ENCODE measurements at places on chromosomes 12 and 14. TPM values are rescaled to one million over a fixed set of nuclear protein-coding genes. Genes with fewer than 3 reads are reported as not detected.

DNA sequence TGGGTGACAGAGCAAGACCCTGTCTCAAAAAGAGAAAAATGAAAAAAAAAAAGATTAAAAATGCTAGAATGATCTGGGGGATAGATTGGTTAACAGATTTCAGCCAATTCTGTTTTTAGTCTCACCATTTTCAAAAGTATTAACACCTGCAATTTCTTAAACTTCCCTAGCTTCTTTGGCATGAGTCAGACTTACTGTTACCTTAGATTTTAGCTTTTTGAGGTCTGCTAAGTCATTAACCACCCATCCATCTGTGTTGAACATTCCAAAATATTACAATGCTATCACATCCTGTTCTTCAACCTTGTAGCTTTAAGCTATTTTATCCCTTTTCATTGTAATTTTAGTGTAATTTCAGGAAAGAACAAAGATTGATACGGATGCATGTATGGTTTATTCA, 59.3 kb downstream of the PPP1R13B start:
- DNase-seq: no peak

DNA sequence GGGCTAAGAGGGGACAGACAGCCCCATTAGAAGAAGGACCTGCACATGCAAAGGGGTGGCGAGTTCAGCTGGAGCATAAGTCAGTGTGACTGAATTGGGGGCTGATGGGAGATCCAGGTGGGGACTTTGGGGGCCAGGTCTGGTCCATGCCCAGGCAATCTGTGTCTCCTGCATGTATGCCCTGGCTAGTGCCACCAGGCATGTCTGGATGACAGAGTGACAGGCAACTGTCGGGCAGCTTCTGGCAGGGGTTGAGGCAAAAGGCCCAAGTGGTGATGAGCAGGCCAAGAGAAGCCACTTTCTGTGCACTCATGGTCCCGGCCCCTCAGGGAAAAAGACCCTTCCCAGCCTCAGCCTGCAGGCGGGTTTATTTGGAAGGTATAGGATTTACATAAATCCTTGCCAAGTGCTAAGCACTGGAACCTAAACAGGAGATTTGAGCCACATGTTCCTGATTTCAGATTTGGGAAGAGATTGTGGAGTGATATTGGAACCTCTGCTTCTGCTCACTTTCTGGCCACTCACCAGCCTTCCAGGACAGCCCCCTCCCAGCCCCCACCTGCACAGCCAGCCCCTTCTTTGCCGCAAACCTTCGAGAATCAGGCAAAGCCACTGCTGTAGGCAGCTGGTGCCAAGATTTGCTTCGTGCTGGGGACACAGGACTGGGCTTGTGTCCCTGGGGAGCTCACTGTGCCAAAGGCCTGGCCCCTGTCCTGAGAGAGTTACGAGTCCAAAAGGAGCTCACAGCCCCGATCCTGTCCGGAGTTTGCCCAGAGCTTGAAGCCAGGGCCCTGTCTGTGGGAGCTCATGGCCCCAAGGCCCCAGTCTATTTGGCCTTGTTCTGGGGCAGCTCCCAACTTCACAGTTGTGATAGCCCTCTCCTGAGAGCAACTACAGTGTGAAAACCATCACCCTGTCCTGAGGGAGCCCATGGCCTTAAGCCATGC, 232.5 kb upstream of the RTL1 start:
- DNase-seq: no peak

GRCh38 chr14:59055439-59056045, 132.9 kb upstream of the DAAM1 start:
- peak; percentile 28 for DNase-seq

- DNase-seq: no peak
Observed at GRCh38 chr14:72549854-72550253, 344.0 kb downstream of the DPF3 start.

GRCh38 chr12:106220536-106220935, 27.3 kb downstream of the CKAP4 start:
- no peak for DNase-seq

- DNase-seq: no peak
Observed at GRCh38 chr14:34615507-34615906, 14.4 kb downstream of the SNX6 start.

- no peak for DNase-seq
Observed at GRCh38 chr14:92696366-92696765, 52.1 kb downstream of the LGMN start.

DNA sequence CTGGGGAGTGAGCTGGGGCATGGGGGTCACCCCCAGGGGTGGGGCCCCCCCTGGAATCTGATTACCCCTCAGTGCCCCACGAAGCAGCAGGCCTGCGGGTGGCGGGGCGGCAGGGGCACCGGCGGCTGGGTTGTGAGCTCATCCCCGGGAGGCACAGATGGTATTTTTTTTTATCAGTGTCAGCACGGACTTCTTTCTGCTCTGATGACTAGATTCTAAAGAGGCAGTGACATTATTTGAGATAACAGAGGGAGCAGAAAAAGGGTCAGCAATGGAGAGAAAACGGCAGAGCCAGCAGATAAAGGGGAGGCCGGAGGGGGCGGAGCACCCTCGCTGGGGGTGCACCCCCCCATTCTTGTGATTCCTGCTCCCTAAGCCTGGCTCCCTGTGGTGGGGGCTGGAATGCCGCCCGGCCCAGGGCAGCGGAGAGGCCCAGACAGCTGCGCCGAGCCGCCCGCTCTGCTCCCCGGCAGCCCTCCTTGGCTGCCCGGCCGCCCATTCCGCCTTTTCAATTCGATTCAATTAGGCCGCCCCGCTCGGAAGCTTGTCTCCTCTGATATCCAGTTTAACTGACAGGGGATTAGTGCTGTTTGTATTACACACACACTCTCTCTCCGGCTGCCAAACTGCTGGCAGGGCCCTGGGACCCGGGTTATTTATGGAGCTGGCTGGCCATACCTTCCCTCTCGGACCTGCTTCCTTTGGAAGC, 32.9 kb downstream of the MVK start:
- DNase-seq: peak; percentile 48

DNA sequence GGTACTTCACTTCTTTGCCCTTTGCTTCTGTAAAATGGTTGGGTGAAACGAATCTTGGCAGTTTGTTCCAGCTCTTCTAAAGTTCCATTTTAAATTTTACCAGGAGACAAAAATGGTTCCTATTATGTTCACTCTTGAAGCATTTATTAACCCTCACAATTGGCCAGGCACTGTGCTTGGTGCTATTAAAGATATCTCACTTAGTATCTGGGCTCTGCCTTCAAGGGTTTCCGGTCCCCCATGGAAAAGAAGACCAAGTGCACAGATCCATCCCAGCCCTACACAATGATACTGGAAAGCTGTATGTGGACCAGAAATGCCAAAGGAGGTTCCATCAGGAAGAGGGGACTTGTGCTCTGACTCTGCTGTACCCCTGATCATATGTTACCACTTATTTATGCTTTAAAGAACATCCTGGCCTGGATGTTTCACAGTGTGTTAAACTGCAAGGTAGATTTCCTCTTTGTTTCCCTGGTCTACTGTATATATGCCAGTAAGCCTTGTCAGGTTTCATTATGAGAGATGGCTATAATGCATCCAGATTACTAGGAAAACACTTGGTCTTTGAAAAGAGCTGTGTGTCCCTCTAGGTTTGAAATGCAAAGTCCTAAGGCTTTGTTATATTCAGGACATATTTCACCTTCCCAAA, 154.8 kb downstream of the PRKCH start:
- DNase-seq: no peak

- no peak for DNase-seq
Observed at GRCh38 chr14:53638966-53639365, 317.7 kb downstream of the BMP4 start.

DNA sequence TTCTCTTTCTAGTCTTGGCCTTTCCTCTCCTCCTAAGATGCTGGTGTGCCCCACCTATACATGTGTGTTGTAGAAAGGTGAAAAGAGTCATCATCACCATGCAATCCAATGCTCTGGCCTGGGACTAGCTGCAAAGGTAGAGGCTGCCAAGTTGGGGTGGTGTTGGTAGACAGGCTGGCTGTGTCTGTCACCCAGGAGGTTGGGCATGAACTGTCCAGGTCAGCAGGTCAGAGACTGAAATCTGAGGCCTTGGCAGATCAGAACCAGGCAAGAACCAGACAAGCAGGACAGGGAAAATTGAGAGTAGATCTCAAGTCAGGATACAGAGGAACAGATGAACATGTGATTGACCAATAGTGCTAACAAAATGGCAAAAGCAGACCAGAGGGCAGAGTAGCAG, 26.2 kb downstream of the L2HGDH start:
- DNase-seq: no peak

DNA sequence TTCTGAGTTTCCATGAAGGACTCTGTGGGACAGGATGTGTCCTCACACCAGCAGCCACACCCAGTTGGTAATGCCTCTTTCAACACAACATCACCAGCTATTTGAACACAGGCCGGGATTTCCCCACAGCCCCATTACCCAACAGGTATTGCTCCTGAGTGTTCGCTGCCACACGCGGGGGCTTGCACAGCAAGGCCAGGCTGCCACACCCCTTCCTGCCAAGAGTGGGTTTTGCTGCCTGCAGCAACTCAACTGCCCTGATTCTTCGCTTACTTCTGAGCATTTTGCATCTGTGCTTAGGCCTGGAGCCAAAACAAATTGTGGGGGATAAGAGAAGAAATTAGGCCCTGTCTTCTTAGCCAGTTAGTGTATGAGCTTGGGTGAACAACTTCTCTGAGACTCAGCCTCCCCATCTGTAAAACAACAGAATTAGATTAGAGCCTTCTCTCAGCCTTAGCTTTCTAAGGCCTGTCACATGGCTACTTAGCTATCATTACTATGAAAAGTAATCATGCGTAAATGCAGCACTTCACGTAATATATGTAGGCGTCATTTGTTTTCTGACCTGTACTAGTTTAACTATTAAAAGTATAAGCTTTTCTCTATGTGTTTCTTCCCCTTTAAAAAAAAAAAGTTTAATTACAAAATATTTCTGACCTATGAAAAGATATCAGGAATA, 20.0 kb downstream of the CKAP4 start:
- DNase-seq: no peak

DNA sequence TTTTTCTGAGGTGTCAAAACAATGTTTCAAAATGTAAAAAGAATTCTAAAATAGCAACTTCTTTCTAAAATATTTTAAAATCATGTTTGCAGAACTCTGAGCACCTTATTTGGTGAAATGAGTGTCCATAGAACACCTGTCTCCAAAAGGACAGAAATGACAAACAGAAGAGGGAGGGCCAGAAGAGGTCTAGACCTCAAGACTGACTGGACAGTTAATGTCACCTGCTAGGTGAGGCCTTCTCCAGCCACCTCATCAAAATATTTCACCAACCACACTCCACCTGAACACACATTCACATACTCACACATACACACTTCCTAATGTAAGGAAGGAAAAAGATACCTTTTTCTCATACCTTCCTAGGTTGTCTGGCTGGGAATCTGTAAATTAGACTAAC, 147.8 kb upstream of the PLEKHA5 start:
- DNase-seq: no peak

- no peak for DNase-seq
Observed at GRCh38 chr12:9363145-9363544, 154.9 kb upstream of the PZP start.

DNA sequence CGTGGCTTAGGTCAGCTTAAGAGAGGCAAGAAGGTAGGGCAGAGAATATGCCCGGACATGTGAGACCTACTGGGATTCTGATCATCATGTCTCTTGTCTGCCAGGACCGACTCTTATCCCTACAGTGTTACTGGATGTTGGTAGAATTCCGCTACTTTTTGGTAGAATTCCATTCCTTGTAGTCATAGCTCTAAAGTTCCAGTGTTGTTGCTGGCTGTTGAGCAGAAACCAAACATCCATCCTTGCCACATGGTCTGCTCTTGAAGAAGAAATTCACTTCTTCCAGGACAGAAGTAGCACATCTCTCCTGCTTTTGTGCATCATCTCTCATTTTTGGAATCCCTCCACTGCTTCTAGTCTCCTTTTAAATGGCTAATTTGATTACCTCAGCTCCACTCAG, 453.7 kb downstream of the RPL10L start:
- DNase-seq: no peak

- DNase-seq: no peak
Observed at GRCh38 chr14:103301512-103302354, 32.3 kb upstream of the EIF5 start.

DNA sequence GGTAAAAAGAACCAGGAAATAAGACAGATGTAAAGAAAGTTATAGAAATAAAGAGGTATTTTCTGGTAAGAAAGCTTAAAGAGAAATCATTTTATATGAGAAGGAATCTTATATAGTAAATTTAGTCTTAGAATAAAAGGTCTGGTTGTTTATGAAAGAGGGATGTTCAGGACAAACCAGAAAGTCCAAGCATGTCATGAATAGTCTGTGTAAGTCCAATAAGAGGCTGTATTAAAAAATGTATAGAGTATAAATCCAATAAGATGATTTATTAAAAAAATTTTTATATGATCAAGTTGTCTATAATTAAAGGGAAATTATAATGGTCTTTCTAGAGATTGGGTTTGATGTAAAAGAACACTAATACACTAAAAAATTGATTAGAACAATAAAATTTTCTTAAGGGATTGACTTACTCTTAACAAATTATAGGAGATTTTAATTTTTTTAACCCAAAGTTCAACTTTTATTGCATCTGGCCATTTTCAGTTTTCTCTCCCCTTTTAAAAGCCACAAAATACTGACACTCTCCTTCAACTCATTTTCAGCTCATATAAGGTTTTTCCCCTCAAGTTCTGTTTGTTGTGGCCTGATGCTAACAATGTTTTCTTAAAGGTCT, 35.1 kb downstream of the ST8SIA1 start:
- DNase-seq: no peak

DNA sequence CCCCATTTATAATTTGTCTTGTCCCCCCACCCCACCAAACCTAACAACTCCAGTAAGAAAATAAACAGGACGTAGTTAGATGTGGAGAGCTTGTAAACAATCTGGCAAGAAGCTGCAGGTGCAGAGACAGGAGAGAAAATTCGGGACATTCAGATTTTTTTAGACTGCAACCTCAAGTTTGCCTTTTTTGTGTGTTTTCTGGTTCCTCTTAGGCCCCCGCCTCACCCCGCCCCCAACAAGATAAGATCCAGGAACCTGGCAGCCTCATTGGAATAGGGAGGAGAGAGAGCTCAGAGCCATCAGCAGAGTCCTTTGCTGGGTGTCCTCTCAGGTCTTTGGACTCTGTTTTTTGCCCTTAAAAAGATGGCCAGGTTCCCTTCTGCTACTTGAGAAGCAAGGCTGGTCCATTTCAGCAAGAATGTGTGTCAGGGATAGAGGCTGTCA, 2.9 kb downstream of the HOXC10 start:
- DNase-seq: no peak

- DNase-seq: no peak
Observed at GRCh38 chr12:130835436-130835835, 3.6 kb downstream of the STX2 start.

GRCh38 chr12:79006306-79006705, 141.7 kb downstream of the SYT1 start:
- DNase-seq: no peak

- DNase-seq: no peak
Observed at GRCh38 chr14:56170028-56170427, 51.8 kb downstream of the PELI2 start.

Gene TAC3
- total RNA-seq: 6.8 TPM

Gene KRT81
- total RNA-seq: 0.34 TPM

Gene SRRM4
- 0.96 TPM for total RNA-seq

Gene CD27
- 0.34 TPM for total RNA-seq

Gene FICD
- total RNA-seq: 6.3 TPM

Gene STAC3
- total RNA-seq: 3.4 TPM

Gene CDCA3
- 49.1 TPM for total RNA-seq

Gene TM9SF1
- 29.2 TPM for total RNA-seq

Gene OR4N2
- total RNA-seq: not detected

Gene AQP2
- total RNA-seq: not detected

Gene TMTC2
- total RNA-seq: 5.9 TPM

Gene SLC25A47
- not detected for total RNA-seq

Gene PLCZ1
- total RNA-seq: not detected

Data from WTC11 (cell line).